ENCODE measurements at places on chromosomes 5 and 9.
A peak's percentile ranks its signal among the peaks of the same experiment; 100 is the strongest.

GRCh38 chr9:133597316-133597957 lies 11.8 kb downstream of the FAM163B start:
- no peak for DNase-seq

- DNase-seq, result no peak
Measured at GRCh38 chr5:131364507-131365050, 100.7 kb downstream of the CDC42SE2 start.

DNA sequence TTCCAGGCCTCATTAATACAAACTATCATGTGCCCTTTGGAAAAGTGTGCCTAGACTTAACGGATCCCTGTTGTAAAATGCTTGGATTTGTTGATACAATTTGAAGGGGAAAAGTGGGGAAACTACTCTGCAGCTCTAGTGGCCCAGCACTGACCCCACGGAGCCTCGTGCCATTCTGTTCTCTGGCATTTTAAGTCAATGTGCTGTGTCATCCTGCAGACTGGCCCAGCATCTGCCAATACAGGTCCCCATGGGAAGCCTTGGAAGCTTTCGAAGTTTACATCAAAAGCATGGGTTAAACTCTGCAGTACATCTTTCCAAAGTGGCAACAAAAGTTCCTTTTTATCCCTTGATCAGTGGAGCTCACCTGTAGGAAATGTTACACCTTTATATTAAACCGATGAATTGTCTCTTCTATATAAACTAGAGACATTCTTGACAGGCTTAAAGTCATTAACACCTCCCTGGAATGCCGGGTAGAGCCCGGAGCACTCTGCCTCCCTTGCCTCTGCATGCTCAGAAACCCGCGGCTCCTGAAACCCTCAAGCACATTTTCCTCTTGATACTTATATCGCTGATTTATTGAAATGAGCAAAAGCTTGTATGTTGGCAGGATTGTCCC lies 596.0 kb upstream of the ADAMTS16 start:
- no peak for DNase-seq

GRCh38 chr5:7894860-7895259 lies 25.9 kb downstream of the MTRR start:
- no peak for DNase-seq

GRCh38 chr9:7892975-7893374 lies 93.4 kb upstream of the DMAC1 start:
- DNase-seq, result no peak

DNA sequence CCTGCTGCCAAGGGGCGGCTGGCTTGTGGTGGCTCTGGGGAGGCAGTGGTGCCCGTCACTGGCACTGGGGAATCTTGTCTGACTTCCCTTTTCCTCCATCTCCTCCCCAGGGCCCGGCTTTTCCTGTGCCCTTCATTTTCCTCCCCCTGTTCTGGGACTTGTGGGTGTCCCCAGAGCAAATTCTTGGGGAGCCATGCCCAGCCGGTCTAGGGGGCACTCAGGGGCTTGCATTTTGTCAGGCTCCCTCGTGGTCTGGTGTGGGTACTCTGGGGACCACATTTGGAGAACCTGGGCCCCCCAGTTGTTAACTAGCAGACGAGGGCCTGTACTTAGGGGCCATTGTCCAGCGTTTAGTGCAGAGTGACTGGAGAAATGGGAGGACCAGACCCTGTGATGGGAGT lies 105.2 kb upstream of the IER5L start:
- no peak for DNase-seq

- DNase-seq, result peak; percentile 44
Measured at GRCh38 chr5:29218138-29218537, 1975.3 kb upstream of the CDH6 start.

- no peak for DNase-seq
Measured at GRCh38 chr5:91474201-91474600, 91.1 kb upstream of the ARRDC3 start.

- no peak for DNase-seq
Measured at GRCh38 chr9:95511952-95512708, 4.6 kb downstream of the PTCH1 start.

- DNase-seq, result no peak
Measured at GRCh38 chr5:97229688-97230285, 46.7 kb upstream of the RIOK2 start.

GRCh38 chr9:37927601-37928551 lies 23.9 kb upstream of the SLC25A51 start:
- DNase-seq, result no peak

- no peak for DNase-seq
Measured at GRCh38 chr5:62942384-62942783, 363.8 kb downstream of the LRRC70 start.

DNA sequence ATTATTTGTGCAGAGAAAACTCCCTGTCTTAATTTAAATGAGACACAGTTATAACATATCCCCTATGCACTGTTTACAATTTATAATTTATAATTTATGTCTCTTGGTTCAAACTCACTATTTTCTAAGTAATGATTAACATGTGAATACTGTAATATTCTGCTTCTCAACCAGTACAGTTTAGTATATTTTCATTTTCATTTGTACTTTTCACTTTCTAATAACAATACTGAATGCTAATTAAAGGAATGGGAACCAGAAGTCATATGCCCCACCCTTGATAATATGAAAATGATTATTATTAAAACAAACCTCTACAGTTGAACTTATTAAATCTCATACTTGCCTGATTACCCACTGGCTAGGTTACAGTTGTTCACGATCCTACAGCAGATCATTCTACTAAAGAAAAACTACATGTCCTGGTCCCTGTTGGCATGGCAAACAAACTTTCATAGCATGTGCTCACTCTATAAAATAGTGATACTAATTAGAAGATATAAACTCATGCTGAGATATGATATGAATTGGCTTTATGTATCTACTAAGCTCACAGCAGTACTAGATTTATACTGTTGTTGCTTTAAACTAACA lies 66.4 kb downstream of the POU5F2 start:
- DNase-seq, result no peak

GRCh38 chr5:168843277-168844015 lies 264.3 kb upstream of the PANK3 start:
- DNase-seq, result no peak

- DNase-seq, result no peak
Measured at GRCh38 chr9:135185060-135185459, 97.6 kb downstream of the OLFM1 start.

- DNase-seq, result no peak
Measured at GRCh38 chr9:132879457-132880323, 992 bp downstream of the SPACA9 start.

GRCh38 chr9:135550344-135550918 lies 4.5 kb downstream of the OBP2A start:
- DNase-seq, result no peak

DNA sequence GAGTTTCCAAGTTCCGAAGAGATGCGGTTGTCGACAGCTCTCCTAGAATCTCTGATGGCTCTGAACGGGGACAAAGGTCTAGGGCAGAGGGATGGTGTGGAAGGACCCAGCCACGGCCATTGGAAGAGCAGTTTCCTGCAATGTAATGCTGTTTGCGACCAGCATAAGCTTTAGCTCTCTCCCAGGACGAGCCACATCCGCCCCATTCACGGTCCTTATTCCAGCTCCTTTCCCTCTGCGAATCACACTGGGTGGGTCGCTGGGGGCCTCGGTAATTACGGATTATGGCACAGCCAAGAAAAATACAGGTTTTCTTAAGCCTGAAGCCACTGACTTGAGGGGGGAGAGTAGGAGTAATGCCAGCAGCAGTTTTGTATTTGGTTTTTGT lies 22.7 kb downstream of the ANXA2R start:
- no peak for DNase-seq

GRCh38 chr5:43425983-43426382 lies 13.8 kb upstream of the CCL28 start:
- DNase-seq, result no peak

DNA sequence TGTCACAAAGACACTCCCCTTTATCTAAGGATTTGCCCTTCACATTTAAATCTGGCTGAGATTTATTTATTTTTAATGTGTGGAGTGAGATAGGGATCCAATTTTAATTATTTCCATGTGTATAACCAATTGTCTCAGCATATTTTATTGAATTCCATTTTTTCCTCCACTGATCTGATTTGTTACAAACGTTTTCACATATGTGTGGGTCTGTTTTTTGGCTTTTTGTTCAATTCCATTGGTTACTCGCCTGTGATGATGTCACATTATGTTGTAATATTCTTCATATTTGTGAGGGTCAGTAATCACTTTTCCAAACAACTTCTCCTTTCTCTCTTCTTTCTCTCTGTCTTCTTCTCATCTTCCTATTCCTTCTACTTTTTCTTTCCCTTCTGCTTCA lies 278.3 kb upstream of the RFX3 start:
- no peak for DNase-seq

- no peak for DNase-seq
Measured at GRCh38 chr9:124361128-124361527, 54.1 kb downstream of the PSMB7 start.

GRCh38 chr9:636931-637591 lies 204.4 kb upstream of the DMRT1 start:
- no peak for DNase-seq

GRCh38 chr5:59286510-59286909 lies 607.0 kb downstream of the PDE4D start:
- no peak for DNase-seq

GRCh38 chr9:38017149-38017884 lies 51.7 kb downstream of the SHB start:
- peak; percentile 59 for DNase-seq

GRCh38 chr5:151537044-151537443 lies 54.1 kb downstream of the FAT2 start:
- no peak for DNase-seq

DNA sequence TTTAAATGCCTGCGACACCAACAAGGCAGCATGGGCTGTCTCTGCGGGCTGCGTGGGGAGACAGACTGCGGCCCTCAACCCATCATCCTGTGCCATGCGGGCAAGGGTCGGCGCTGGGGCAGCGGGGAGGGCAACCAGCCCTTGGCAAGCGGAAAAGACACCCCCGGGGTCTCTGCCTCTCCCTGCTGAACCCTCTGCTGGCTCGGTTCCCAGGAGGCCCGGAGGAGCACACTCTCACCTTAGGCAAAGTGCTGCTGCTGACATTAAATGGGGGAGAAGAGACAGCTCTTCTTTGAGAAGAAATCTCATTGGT lies 129.6 kb upstream of the PPP1R26 start:
- no peak for DNase-seq

- no peak for DNase-seq
Measured at GRCh38 chr5:143164557-143164956, 238.9 kb downstream of the NR3C1 start.
